ENCODE measurements at places on chromosomes 16 and 17.

GRCh38 chr16:55217392-55217791 is 106.6 kb upstream of the IRX6 start:
- no peak for DNase-seq

DNA sequence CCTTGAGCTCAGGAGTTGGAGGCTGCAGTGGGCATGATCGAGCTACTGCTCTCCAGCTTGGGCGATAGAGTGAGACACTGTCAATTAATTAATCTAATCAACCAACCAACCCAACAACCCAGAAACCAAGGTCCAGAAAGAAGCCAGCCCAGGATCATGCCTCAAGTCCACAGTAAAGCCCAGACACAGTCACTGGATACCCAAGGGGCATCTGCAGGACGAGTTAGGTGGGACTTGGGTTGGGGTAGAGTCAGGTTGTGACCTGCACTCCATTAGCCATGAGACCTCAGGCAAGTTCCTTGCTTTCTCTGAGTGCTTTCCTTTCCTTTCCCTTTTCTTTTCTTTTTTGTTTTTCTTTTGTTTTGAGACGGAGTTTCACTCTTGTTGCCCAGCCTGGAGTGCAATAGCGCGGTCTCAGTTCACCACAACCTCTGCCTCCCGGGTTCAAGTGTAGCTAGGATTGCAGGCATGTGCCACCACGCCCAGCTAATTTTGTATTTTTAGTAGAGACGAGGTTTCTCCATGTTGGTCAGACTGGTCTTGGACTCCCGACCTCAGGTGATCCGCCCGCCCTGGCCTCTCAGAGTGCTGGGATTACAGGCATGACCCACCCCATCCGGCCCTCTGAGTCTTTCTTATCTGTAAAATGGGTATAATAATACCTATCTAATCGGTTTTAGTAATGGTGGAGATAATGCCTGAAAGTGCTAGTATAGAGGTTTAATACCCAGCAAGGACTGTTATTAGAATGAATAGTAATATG is 3.5 kb upstream of the HSD17B1 start:
- no peak for DNase-seq

DNA sequence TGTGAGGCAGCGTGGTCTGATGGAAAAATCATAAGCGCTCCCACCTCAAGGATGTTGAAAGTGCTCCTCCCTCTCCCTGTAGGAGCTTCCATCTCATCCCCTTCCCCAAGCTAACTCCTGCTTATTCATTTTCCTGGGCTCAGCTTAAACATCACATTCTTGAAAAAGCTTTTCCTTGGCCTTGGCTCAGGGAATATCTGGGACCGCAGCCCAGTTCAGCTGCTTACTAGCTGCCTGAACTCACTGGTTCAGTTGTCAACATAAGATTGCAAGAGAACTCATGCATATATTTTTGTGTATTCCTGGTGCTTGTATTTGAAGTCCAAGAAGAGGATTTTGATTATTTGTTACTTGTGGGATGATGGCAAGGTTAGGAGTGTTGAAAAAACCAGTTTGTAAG is 91.5 kb downstream of the UTP18 start:
- DNase-seq, result no peak

- no peak for DNase-seq
Measured at GRCh38 chr16:74575807-74576643, 30.9 kb downstream of the GLG1 start.

Measured in T47D (cell line).